Upper lobe of right lung (tissue), 1 donor: ENCODE measurements at places on chromosomes 1 and 21. TPM values are rescaled to one million over a fixed set of nuclear protein-coding genes. Genes with fewer than 3 reads are reported as not detected.

DNA sequence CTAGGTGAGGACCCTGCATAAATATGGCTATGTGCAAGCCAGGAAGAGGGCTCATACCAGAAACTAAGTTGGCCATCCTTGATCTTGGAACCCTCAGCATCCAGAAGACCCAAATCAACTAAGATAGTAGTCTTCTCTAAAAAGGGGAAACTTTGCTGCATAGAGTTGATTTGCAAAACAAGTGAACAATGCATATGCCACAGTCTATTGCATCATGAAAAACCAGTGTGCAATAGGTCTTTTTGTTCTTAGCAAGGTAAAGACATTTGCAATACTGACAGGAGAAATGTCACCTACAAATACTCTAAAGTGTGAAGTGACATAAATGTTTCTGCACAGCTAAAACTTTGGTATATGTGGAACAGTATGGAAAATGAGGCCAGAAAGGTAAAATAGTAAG, 2.0 kb upstream of the IFI16 start:
- DNase-seq = no peak
- no peak overlapping the region for H3K27ac ChIP-seq
- H3K4me3 ChIP-seq = no peak overlapping the region

GRCh38 chr1:239293350-239294110, 92.8 kb upstream of the CHRM3 start:
- H3K4me3 ChIP-seq = no peak overlapping the region
- no peaks in the 10 kb centered on the region for H3K4me1 ChIP-seq
- no peaks in the 10 kb centered on the region for H3K36me3 ChIP-seq

DNA sequence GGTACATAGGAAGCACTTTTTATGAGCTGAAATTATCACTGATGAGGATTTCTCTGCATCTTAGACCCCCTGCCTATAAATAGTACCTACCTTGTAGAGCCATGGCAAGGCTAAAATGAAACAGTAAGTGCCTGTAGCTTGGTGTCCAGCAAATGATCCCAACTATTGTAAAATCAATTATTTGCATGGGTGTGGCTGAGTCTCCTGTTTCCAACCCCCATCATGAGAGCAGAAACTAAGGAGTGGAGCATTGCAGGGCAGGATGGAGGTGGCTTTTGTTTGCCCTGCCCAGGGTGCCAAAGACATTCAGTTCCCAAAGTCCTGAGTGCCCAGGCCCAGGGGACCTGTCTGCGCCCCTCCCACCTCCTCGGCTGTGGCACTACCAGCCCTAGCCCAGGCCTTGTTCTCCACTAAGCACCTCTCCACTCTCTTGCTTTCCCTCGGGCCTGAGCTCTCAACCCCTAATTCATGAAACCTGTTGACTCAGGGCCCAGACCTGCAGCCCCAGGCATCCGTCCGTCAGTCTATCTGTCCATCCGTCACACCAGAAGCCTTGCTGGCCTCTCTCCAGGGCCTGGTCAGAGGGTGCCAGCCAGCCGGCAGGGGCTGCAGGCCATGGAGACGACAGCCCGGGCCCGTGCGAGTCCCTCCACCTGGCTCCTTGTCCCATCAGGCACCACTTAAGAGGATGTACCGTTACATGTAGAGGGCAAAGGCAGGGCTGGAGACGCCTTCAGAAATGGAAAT, 39.6 kb downstream of the PAX7 start:
- no peak overlapping the region for H3K27ac ChIP-seq
- H3K4me1 ChIP-seq = peaks cover 5% of the 10 kb centered on the region
- no peaks in the 10 kb centered on the region for H3K36me3 ChIP-seq

- H3K4me1 ChIP-seq = no peaks in the 10 kb centered on the region
- no peak overlapping the region for H3K4me3 ChIP-seq
- DNase-seq = no peak
These were observed 33.1 kb upstream of the CEP350 start for GRCh38 chr1:179921472-179921871.

DNA sequence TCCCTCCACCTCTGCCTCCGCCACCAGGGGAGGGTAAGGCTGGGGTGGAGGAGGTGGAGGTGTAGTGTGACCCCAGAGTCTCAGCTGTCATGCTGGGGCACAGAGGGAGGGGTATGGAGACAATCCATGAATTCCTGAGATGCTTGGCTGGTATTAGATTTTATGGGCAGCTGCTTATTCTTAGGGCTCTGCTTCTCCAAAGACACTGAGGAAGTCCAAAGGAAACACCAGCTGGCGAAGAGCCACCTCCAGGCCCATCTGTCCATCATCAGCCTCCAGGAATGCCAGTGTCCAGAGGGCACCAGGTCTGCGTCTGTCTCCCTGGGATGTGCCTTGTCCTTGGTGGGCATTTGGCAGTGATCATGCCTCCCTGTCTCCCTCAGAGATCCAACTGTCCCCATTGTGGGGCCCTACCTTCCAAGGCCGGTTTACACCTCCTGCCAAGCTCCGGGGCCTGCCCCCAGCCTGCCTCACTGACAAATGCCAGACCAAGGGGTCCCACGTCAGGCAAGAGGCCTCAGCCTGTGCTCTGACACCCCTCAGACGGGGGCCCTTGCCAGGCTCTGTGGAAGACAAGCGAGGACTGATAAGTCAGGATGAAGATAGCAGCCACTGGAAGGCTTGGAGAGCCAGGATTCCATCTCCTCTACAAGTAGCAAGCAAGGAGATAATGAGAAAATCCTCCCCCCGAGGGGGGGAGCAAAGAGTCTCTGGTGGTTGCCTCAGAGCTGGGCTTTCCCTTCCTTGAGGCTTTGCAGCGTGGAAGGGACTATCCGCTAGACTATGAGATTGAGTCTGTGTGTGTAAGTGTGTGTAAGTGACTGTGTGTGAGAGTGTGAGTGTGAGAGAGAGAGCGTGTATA, 1.6 kb downstream of the TNNI1 start:
- H3K4me3 ChIP-seq = no peak overlapping the region
- no peaks in the 10 kb centered on the region for H3K4me1 ChIP-seq
- H3K27ac ChIP-seq = no peak overlapping the region
- H3K36me3 ChIP-seq = no peaks in the 10 kb centered on the region
- no peaks in the 10 kb centered on the region for H3K27me3 ChIP-seq

- no peaks in the 10 kb centered on the region for H3K27me3 ChIP-seq
- no peak overlapping the region for H3K4me3 ChIP-seq
- no peaks in the 10 kb centered on the region for H3K36me3 ChIP-seq
- DNase-seq = no peak
These were observed 41.6 kb downstream of the ABL2 start for GRCh38 chr1:179187735-179188471.

GRCh38 chr1:96989302-96989701, 267.7 kb downstream of the PTBP2 start:
- H3K4me3 ChIP-seq = no peak overlapping the region
- no peaks in the 10 kb centered on the region for H3K4me1 ChIP-seq
- no peaks in the 10 kb centered on the region for H3K27me3 ChIP-seq
- no peak overlapping the region for H3K27ac ChIP-seq
- H3K36me3 ChIP-seq = no peaks in the 10 kb centered on the region
- no peak for DNase-seq

DNA sequence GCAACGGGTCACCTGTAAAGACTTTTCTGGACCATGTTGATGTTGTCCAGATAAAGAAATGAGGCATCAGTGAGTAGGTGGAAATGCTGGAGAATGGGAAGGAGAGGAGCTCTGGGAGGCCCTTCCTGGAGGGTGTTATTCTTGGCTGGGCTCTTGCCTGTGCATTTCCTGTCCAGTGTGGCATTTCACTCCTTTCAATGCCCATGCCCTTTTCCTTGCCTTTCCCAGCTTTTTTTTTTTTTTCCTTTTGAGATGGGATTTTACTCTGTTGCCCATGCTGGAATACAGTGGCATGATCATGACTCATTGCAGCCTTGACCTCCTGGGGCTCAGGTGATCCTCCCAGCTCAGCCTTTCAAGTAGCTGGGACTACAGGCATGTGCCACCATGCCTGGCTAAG, 11.8 kb downstream of the NOS1AP start:
- DNase-seq = no peak
- H3K4me1 ChIP-seq = no peaks in the 10 kb centered on the region
- no peaks in the 10 kb centered on the region for H3K27me3 ChIP-seq
- H3K27ac ChIP-seq = no peak overlapping the region
- no peaks in the 10 kb centered on the region for H3K36me3 ChIP-seq

DNA sequence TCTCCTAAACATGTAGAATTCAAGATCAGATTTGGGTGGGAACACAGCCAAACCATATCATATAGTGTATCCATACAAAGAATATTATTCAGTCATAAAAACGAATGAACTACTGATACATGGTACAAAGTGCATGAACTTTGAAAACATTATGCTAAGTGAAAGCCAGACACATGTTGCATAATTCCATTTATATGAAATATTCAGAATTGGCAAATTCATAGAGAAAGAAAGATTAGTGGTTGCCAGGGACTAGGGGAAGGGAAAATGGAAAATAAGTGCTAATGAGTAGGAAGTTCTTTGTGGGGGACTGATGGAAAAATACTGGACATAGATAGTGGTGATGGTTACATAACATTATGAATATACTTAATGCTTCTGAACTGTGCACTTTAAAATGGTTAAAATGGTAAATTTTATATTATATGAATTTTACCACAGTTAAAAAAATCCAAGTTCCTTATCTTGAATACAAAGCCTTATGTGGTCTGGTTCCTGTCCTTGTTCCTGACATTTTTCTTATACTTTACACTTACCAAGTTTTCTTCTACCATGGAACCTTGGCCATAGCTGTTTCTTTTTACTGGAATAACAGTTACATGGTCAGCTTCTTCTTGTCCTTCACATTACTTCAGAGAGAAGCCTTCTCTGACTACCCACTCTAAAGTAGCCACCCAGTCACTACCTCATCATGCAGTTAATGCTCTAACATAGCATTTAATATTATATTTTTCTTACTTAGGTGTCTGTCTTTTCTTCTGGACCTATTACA, 64.0 kb downstream of the CCDC18 start:
- no peak overlapping the region for H3K27ac ChIP-seq
- no peak for DNase-seq
- H3K36me3 ChIP-seq = no peaks in the 10 kb centered on the region
- no peak overlapping the region for H3K4me3 ChIP-seq
- no peaks in the 10 kb centered on the region for H3K4me1 ChIP-seq

- no peak for DNase-seq
- no peaks in the 10 kb centered on the region for H3K36me3 ChIP-seq
- no peaks in the 10 kb centered on the region for H3K27me3 ChIP-seq
- peaks cover 59% of the 10 kb centered on the region for H3K4me1 ChIP-seq
These were observed 30.7 kb downstream of the JAK1 start for GRCh38 chr1:64935551-64936155.

GRCh38 chr1:109653306-109653705, 2.6 kb upstream of the GSTM4 start:
- no peak overlapping the region for H3K27ac ChIP-seq
- peaks cover 11% of the 10 kb centered on the region for H3K4me1 ChIP-seq
- H3K4me3 ChIP-seq = no peak overlapping the region
- no peak for DNase-seq
- H3K27me3 ChIP-seq = no peaks in the 10 kb centered on the region

DNA sequence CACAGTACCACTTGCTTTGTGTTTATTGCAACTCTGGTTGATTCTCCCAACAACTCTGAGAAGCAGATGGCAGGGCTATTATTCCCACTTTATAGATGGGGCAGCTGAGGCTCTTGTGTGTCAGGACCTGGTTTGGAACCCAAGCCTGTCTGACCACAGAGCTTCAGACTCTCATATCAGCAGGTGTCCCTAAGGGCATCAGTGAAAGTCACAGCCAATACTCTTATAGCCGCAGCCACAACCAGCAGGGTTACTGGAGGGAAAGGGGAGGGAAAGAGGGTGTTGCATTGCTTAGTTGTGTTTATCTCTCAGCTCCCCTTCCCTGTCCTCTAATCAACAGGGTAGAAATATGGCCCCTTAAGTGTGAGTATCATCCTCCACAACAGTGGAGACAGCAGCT, 304.0 kb downstream of the RRAGC start:
- no peak overlapping the region for H3K27ac ChIP-seq
- H3K4me3 ChIP-seq = no peak overlapping the region
- no peaks in the 10 kb centered on the region for H3K36me3 ChIP-seq
- no peak for DNase-seq
- peaks cover 14% of the 10 kb centered on the region for H3K4me1 ChIP-seq

GRCh38 chr1:28064064-28064463, 24.3 kb downstream of the EYA3 start:
- H3K4me1 ChIP-seq = peaks cover 8% of the 10 kb centered on the region
- no peak overlapping the region for H3K4me3 ChIP-seq
- no peak overlapping the region for H3K27ac ChIP-seq
- H3K27me3 ChIP-seq = no peaks in the 10 kb centered on the region
- no peak for DNase-seq
- H3K36me3 ChIP-seq = peaks cover 4% of the 10 kb centered on the region

DNA sequence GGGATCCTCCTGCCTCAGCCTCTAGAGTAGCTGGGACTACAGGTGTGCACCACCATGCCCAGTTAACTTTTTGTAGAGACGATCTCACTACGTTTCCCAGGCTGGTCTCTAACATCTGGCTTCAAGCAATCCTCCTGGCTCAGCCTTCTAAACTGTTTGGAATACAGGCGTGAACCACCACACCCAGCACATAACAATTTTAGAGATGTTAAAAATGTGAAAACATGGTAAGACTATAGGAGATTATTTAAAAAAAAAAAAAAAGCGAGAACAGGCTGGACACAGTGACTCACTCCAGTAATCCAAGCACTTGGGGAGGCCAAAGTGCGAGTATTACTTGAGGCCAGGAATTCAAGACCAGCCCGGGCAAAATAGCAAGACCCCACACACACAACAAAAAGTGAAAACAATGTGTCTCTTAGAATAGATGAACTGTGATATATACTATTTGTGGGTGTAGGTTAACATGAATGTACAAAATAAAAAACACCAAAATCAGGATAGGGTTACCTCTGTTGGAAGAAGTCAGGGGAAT, 19.6 kb downstream of the CCDC18 start:
- DNase-seq = no peak
- no peaks in the 10 kb centered on the region for H3K4me1 ChIP-seq
- H3K4me3 ChIP-seq = no peak overlapping the region
- no peaks in the 10 kb centered on the region for H3K36me3 ChIP-seq
- H3K27ac ChIP-seq = no peak overlapping the region

The PRAMEF14 gene
- total RNA-seq = not detected

The SPRR2F gene
- not detected for total RNA-seq
